HCT116 (cell line): ENCODE measurements at places on chromosomes 13 and 19.
A peak's percentile ranks its signal among the peaks of the same experiment; 100 is the strongest.

GRCh38 chr19:29404015-29404414 lies 121.8 kb upstream of the VSTM2B start:
- DNase-seq = no peak

- DNase-seq = no peak
Measured at GRCh38 chr13:110445722-110446574, 115.6 kb downstream of the RAB20 start.

- DNase-seq = no peak
Measured at GRCh38 chr13:40599124-40599523, 67.3 kb downstream of the FOXO1 start.

- no peak for DNase-seq
Measured at GRCh38 chr13:104466016-104466415, 1399.8 kb upstream of the SLC10A2 start.

DNA sequence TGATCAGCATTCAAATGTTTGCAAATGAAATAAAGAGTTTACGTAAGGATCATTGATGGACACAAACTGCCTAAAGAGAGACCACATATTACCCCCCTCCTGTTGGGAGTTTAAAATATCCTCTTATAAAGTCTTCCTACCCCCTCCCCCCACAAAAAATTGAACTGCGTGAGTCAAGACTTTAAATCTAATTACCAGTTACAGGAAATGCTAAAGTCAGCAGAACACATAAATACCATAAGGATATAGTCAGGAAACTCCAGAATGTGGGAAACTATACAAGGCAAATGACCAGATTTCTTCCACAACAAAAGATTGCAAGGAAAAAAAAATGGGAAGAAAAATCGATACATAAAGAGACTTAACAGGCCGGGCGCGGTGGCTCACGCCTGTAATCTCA lies 44.4 kb upstream of the FARP1 start:
- no peak for DNase-seq

DNA sequence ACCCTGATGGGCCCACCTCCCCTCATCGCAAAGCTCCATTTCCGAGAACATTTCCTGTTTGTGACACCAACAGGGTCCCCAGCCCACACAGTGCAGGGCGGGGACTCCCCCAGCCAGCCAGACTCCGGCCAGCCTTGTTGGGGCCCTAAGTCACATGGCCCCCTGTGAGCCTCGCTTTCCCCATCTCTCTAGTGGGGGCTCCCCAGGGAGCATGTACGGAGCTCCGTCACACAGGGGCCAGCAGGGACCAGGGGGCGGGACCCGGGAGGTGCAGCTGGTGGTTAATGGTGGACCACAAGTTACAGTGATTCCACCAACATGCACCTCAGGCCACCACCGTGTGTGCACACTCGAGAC lies 1.7 kb downstream of the TBXA2R start:
- DNase-seq = no peak

DNA sequence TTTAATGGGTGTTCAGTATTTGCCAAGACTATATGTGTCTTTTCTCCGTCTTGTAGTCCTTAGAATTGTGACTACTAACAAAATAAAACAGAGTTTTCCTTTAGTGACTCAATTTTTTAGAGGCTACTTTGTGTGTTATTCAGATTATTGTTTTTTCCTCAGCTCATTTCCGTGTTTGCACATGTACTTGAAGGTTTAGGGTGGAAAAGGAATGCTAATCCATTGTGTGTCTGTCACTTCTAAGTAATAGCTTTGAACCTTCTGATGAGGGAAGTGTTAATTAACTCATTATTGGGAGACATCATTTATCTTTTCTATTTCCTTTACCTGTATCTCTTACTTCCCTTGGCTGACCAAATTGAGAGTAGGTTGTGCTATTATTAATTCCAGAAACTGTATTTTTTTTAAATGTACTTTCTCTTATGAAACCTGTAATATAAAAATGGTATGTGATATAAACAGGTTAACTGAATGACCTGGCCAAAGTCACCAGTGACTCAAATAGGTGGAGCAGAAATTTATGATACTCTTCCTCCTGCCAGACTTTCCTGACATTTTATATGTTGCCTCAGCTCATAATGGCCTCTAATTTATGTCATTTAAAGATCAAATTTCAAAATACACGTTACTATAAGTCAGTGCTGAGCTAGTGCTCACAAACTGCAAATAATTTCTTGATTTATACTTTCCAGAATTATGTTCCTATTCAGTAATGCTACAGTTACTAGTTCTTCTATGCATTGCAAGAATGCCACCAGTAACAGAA lies 88.8 kb downstream of the LMO7 start:
- no peak for DNase-seq

GRCh38 chr19:48997972-48998371 lies 4.3 kb downstream of the RUVBL2 start:
- DNase-seq = peak; percentile 62

DNA sequence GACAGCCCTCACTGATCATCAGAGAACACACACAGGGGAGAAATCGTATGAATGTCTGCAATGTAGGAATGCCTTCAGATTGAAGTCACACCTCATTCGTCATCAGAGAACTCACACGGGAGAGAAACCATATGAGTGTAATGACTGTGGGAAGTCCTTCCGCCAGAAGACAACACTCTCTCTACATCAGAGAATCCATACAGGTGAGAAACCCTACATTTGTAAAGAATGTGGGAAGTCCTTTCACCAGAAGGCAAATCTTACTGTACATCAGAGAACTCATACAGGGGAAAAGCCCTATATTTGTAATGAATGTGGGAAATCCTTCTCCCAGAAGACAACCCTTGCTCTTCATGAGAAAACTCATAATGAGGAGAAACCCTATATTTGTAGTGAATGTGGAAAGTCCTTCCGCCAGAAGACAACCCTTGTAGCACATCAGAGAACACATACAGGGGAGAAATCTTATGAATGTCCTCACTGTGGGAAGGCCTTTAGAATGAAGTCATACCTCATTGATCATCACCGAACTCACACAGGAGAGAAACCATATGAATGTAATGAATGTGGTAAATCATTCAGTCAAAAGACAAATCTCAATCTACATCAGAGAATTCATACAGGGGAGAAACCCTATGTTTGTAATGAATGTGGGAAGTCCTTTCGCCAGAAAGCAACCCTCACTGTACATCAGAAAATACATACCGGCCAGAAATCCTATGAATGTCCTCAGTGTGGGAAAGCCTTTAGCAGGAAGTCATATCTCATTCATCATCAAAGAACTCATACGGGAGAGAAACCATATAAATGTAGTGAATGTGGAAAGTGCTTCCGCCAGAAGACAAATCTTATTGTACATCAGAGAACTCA lies 32.5 kb downstream of the ZNF567 start:
- no peak for DNase-seq

DNA sequence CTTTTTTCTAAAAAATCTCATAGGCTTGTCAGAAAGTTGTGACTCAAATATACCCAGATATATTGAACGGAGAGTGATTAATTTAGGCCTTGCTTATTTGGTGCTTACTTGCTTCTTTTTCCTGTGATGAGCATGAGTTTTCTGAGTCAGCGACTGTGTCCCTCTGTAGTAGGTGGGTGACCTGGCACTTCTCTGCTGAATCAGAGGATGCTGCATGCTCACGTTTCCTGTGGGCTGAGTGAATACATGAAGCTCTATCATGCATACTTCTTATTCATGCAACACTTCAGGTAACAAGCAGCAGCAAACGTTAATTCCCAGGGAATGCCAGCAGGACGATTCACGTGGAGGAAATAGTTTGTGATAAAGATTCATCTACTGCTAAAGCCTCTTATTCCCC lies 245.0 kb downstream of the KLF5 start:
- DNase-seq = no peak

- DNase-seq = no peak
Measured at GRCh38 chr13:71515744-71516038, 351.3 kb downstream of the DACH1 start.

GRCh38 chr13:33251131-33251661 lies 34.4 kb downstream of the STARD13 start:
- peak; percentile 31 for DNase-seq

DNA sequence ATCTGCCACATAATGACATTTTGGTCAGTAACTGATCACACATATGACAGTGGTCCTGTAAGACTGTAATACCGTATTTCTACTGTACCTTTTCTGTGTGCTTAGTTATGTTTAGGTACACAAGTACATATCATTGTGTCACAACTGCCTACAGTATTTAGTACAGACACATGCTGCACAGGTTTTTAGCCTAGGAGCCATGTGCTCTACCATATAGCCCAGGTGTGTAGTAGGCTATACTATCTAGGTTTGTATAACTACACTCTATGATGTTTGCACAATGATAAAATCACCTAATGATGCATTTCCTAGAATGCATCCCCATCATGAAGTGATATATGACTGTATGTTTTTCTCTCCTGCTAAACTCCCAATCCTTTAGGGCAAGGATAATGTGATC lies 61.2 kb upstream of the MIR17HG start:
- DNase-seq = no peak

- DNase-seq = no peak
Measured at GRCh38 chr19:17565611-17566010, 10.2 kb downstream of the COLGALT1 start.

DNA sequence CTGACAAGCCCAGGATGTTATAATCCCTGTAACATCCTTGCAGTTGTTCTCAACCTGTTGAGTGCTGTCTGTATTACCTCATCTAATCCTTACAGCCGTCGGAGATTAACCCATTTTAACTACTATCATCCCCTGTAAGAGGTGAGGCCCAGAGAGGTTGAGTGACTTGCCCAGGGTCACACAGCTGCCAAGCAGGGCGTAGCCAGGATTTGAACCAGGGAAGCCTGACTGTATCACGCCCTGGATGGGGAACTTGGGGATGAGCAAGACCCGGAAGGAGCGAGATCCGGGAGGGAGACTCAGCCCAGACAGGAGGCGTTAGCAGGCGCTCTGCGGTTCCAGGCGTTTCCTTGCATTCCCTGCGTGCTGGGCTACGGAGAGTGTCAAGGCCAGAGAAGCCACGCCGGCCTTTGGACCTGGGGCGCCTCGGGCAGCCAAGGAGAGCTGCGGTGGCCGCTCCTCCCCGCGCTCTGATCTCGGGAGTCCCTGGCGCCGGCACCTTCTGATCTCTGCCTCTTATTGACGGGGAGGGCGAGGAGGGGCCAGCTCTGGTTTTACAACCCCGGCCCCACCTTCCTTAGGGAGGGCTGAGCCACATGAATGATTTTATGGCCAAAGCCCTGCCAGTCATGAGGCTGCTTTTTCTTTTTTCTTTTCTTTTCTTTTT lies 6.2 kb downstream of the SULT2B1 start:
- peak; percentile 80 for DNase-seq

- no peak for DNase-seq
Measured at GRCh38 chr13:99393791-99394735, 86.9 kb upstream of the GPR183 start.

- no peak for DNase-seq
Measured at GRCh38 chr13:106609116-106609515, 41.2 kb upstream of the ARGLU1 start.

GRCh38 chr19:4511300-4512054 lies 6.8 kb downstream of the PLIN4 start:
- DNase-seq = no peak

DNA sequence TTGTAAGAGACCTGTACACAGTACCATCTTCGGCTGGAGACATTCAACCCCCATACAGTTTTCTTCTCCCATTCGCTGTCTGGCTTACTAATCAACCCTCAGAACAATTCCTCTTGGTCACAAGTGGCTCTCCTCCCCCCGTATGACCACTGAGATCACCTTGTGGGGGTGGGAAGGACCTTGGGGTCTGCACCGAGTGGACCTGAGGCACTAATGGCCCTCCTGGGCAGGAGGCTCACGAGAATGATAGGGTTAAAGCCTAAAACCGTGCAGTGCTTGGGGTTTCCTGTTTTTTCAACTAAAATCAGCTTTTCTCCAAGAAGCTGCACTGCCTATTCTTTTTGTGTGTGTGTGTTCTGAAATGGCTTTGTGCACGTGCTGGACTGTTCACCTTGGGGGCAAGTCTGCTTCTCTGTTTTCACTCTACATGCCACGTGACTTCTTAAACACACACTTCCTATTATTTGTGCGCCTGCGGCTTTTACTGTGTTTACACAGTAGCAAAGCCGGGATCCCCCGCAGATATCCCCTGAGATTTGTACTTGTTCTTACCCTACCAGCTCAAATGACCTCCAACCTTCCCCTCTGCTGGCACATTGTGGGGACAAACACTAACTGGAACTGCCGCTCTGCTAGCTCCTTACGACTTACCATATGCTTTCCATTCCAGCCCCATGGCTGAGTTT lies 12.3 kb downstream of the RBM26 start:
- no peak for DNase-seq

GRCh38 chr13:23392313-23392712 lies 41.2 kb downstream of the SACS start:
- DNase-seq = no peak

- no peak for DNase-seq
Measured at GRCh38 chr13:87153371-87153770, 517.8 kb upstream of the SLITRK5 start.

DNA sequence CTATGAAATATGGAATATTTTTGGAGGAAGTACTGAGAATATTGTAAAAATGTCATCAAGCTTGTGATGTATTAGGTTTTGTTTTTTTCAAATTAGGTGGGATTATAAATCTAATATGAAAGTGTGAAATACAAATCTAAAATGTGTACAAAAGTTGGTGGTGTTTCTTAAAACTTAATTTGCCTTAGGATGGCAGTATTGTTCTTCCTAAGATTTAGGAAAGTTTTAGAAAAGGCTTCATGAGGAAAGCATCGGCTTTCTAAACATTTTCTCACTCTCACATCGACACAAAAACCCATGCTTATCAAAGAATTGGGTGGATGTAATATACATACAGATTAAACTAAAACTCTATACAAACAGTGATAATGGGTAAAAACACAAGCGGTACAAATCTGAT lies 972.0 kb upstream of the PCDH20 start:
- peak; percentile 2 for DNase-seq

- DNase-seq = no peak
Measured at GRCh38 chr13:83819611-83820010, 62.7 kb downstream of the SLITRK1 start.

GRCh38 chr13:106377931-106378662 lies 157.4 kb downstream of the EFNB2 start:
- no peak for DNase-seq

- no peak for DNase-seq
Measured at GRCh38 chr13:99296398-99296797, 10.8 kb downstream of the GPR183 start.

DNA sequence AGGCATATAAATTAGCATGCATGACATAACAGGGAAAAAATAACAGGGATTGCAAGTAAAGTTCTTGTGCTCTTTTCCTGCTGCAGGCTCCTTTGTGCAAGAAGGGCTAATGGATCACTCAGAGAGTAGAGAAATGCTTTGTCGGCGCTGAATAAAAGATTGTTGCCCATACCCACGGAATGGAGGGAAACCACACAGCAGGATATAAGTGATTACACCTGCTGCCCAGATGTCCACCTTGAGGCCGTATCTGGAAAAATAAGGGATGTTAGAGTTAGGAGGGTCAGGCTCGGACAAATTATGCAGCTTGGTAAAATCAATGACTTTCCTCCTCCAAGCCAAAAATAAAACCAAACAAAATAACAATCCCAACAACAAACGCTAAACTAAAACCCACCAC lies 322.3 kb downstream of the DCLK1 start:
- DNase-seq = no peak

GRCh38 chr13:74144269-74144668 lies 10.1 kb upstream of the KLF12 start:
- no peak for DNase-seq

GRCh38 chr13:44951184-44951583 lies 38.1 kb downstream of the NUFIP1 start:
- DNase-seq = no peak

GRCh38 chr13:98942997-98943396 lies 34.9 kb downstream of the DOCK9 start:
- DNase-seq = no peak

- DNase-seq = no peak
Measured at GRCh38 chr19:4369888-4370260, 26.5 kb downstream of the MPND start.
